Glutamatergic neuron (in vitro differentiated cells): ENCODE measurements at places on chromosomes 4 and X. TPM values are rescaled to one million over a fixed set of nuclear protein-coding genes. Genes with fewer than 3 reads are reported as not detected.

ADAM29 gene
- total RNA-seq, result not detected

ERAS gene
- not detected for total RNA-seq

MAML3 gene
- 59.4 TPM for total RNA-seq

GRCh38 chr4:16707874-16708273, 190.6 kb downstream of the LDB2 start:
- H3K36me3 ChIP-seq, result peaks cover 4% of the 10 kb centered on the region
- no peak overlapping the region for H3K4me3 ChIP-seq
- no peak overlapping the region for H3K27ac ChIP-seq
- H3K27me3 ChIP-seq, result no peaks in the 10 kb centered on the region
- DNase-seq, result no peak

DNA sequence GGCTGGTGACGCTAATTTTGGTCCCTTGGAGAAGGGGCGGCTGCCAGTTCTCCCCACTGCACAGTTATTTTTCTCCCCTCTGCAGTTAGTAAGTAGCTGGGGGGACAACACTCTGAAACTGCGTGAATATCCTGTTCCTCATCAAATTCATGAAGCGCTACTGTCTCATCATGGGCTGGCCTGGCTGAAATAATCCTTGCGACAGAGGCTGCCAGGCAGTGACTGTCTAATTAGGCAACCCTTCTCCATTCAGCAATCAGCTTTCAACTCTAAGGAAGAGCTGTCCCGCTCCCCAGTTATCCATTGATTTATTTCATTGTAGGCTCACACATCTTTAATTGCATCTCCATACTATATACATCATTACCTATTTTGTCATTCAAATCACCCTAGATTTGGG, 8.2 kb downstream of the SH3TC1 start:
- peaks cover 13% of the 10 kb centered on the region for H3K4me1 ChIP-seq
- no peak overlapping the region for H3K27ac ChIP-seq
- no peak for DNase-seq
- H3K27me3 ChIP-seq, result no peaks in the 10 kb centered on the region
- no peak overlapping the region for H3K4me3 ChIP-seq

LUZP4 gene
- total RNA-seq, result not detected
